Stimulated activated CD4-positive, alpha-beta T cell treated with anti-CD3 and anti-CD28 coated beads, Interleukin-1b, Interleukin-23, amount 100 ng/mL, for 1 hour (primary cell): ENCODE measurements at places on chromosomes 16 and 17.
A peak's percentile ranks its signal among the peaks of the same experiment; 100 is the strongest.

DNA sequence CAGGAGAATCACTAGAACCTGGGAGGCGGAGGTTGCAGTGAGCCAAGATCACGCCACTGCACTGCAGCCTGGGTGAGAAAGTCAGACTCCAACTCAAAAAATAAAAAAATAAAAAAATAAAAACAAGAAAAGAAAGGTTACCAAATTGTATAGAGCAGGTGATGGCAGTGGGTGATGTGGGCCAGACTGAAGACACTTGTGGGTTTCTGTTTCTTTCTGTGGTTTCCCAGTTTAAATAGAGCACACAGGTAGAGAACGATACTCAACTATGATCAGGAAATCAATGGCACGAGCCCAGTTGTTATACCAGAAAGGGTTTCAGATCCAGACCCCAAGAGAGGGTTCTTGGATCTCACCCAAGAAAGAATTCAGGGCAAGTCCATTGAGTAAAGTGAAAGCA, 32.6 kb downstream of the NUBP1 start:
- no peak for DNase-seq

GRCh38 chr17:82559566-82560251, 40.2 kb downstream of the FOXK2 start:
- no peak for DNase-seq

DNA sequence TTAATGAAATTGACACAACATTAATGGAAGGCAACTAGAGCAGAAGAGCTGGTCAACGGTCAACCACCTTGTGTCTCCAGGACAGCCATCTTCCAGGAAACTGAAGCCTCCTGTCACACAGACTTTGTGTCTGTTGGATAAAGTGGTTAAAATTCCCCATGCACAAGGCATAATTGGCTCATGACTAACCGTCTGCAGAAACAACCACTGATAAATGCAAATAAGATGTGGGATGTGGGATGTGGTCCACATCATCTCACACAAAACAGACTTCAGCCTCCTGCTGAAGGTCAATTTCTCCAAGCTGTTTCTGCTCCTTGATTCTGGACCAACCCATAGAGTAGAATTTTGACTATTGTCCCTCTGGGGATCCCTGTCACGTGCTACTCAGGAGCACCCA, 26.9 kb upstream of the XYLT1 start:
- DNase-seq = no peak

- no peak for DNase-seq
These were observed 15.9 kb upstream of the ATP6V0C start for GRCh38 chr16:2497695-2498484.

- no peak for DNase-seq
These were observed 798 bp downstream of the CLDN9 start for GRCh38 chr16:3013491-3013951.

DNA sequence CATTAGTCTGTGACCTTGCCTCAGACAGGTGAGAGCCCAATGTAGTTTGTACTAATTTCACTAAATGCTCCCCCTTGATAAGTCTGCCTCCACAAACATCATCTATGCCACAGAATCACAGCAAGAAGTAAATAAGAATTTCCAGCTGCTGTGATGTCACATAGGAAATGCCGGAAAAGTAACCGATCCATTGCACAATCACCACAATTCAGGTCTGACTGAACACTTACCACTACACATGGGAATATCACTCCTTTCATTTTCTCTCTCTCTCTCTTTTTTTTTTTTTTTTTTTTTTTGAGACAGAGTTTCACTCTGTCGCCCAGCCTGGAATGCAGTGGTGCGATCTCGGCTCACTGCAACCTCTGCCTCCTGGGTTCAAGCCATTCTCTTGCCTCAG, 79.0 kb upstream of the CDH11 start:
- DNase-seq = no peak

- no peak for DNase-seq
These were observed 3.1 kb upstream of the HOXB2 start for GRCh38 chr17:48547808-48548522.

DNA sequence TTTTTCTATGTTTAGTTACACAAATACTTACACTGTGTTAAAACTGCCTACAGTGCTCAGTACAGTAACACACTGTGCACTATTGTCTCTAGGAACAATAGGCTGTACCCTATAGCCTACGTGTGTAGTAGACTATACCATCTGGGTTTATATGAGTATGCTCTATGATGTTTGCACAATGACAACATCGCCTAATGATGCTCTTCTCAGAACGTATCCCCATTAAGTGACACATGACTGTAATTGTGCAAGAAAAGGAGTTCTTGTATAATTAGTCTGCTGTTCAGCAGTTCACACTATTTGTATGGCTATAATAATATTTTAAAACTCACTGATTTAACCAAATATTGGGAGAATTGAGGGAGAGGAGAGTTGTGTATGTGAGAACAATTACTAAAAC, 173.7 kb downstream of the TRIM37 start:
- no peak for DNase-seq

DNA sequence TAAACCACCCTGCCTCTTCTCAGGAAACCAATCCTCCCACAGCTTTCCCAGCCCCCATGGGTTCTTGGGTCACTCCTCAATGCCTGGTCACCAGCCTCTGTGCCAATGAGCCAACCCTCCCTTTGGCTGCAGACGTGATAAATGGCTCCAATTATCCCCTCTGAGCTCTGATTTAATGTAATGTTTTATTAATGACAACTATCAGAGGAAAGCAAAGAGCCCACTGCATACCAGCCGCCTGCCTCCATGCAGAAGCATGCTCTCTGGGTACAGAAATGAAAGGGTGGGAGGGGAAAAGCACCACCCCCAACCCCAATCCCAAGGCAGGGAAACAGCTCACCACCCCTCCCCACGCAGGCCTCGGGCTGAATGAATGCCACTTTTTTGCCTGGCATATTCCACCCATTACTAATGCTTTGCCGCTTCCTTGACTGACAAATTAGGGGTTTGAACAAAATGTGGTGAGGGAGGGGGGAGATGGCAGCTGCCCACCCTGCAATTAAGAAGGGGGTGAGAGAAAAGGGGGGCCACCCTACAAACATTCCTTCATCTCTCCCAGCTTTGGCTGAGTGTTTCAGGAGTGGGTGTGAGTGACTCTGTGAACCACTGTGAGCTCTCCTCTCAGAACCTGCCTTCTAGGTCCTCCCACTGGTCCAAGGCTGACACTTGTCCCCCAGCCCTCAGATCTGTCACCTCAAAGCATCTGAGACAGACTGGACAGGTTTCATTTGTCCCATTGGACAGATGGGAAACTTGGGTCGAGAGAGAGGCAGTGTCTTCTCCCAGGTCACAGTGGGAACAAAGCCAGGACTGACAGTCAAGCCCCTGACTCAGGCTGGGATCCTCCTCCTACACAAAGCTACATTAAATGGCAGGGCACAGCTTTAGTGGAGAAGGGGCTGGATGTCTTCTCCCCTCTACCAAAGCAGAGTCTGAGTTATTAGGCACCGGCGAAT, 161.5 kb downstream of the TMEM132E start:
- DNase-seq = no peak

DNA sequence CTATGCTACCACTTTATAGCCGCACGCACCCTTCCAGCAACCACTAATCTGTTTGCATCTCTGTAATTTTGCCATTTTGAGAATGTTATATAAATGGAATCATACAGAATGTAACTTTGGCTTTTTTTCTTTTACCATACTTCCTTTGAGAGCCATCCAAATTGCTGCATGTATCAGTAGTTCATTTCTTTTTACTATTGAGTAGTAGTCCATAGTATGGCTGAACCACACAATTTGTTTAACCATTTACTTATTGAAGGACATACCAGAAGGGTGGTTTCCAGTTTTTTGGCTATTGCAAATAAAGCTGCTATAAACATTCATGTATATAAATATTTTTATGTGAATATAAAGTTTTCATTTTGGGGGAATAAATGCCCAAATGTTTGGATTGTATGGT, 8.8 kb downstream of the TENT4B start:
- no peak for DNase-seq

DNA sequence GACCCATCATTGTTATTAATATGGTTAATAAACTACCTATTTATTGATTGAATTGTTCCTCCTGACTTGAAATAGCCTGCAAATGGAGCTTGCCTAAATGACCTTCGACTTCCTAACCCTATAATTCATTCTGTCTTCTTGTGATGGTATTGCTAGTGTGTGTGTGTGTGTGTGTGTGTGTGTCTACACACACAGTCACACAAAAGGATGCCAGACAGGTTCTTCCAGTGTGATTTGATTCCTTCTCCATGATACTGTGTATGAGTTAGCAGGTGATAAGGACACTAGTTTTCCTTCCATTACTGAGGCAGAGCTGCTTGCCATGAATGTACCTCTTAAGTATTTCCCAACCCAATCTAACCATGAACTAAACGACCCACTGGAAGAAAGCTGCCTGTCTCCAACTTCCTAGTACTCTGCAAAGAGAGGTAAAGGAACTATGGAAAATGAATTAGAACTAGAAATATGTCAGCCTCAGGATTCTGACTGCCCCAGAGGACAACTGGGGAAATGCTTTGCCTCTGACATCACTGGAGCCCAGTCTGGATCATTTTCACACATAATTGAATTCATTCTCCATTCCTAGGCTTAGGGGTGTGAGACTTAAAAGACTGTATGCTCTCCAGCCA, 3.5 kb upstream of the CDC6 start:
- DNase-seq = no peak

- no peak for DNase-seq
These were observed 63.8 kb downstream of the SMPD3 start for GRCh38 chr16:68384288-68385161.

DNA sequence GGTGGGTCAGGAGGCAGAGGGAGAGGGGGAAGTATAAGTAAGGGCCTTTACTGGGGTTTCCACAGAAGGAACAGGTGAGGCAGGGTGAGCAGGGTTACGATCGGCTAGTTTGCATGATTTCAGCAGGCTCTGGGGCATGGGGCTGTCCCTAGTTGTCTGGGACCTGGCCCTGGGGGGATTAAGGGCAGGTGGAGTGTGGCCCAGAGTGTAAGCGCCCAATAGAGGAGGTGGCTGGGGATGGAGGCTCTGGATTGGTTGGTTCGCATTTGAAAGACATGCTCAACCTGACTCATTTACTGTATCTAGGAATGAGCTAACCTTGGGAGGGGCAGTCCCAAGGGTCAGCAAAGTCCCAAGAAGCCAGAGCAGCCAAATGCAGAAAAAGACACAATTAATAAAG, 230.3 kb downstream of the MAP2K4 start:
- no peak for DNase-seq

DNA sequence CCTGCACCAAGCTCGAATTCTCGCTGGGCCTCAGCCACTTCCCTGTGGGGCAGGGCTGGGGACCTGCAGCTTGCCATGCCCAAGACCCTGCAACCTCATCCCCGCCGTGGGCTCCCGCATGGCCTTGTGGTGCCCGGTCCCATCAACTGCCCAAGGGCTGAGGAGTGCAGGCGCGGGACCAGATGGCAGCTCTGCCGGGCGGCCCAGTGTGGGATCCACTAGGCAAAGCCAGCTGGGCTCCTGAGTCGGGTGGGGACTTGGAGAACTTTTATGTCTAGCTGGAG, 408.6 kb downstream of the UTP18 start:
- no peak for DNase-seq

DNA sequence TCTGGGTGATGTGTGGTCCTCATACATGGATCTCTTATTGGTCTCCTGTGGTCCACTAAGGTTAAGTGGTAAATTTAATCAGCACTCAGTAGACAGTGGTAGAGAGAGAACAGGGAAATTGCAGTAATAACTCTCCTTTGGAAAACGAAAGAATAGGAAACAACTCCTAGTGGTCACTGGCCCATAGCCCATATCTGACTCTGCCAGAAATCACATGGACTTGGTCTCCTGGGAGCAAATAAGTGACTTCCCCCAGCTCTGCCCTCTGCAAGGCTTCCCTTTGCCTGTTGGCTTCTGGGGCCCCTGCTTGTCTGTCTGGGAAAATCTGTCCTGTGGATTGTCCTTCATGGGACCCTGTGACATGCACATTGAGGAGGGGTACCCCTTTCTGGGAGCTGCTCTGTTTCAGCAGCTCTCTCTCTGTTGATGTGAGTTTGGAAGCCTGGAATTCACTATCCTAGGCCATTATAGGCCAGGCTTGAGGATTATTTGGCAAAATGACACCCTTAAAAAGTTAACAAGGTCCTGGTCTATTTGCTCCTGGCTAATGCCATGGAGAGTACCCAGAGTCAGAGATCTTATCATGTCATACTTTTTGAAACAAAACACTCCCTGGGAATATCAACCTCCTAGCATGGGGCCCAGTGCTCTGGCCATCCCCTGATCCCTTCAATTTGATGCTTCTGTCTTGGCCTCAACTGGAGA, 58.0 kb upstream of the HNF1B start:
- DNase-seq = no peak

- DNase-seq = peak; percentile 55
These were observed at the start of gene CENPV for GRCh38 chr17:16353317-16354174. CENPV (minus strand) TSS chr17:16353469; CDS start chr17:16353436, 33 bp downstream.

- DNase-seq = no peak
These were observed 114.1 kb downstream of the NOG start for GRCh38 chr17:56707312-56708219.

- DNase-seq = no peak
These were observed 200.4 kb upstream of the N4BP1 start for GRCh38 chr16:48810436-48810802.

DNA sequence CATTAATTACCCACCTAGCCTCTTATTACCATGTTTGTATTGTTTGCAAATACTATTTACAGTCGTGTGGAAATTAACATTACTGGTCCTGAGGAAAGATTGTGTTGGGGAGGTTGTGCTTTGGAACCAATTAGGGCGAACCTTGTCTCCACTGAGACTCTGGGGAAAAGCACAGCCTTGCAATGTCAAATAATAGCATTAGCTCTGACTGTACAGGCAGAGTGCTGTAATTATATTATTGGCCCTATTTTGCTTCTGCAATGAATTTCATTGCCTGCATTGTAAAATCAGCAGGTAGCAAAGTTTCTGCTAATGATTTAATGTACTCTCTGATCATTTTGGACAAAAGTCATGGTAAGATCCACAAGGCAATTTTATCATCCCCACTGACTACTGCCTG, 97.0 kb downstream of the WWOX start:
- no peak for DNase-seq

DNA sequence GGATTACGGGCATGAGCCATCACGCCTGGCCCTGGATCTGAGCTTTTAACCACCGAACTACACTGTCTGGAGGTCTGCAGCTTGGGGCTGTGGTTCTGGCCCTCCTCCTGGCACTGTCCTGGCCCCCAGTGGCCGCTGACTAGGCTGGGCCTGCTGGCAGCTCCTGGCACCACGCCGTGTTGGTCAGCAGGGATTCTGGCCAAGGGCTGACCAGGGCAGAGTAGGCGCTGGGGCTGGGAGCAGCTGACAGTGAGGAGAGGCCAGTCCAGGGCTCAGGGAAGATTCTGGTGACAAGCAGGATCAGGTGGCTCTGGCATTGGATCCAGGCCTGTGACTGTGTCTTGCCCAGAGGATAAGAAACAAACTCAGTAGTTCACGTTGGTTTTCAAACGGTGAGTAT, 14.6 kb downstream of the EEF2K start:
- no peak for DNase-seq
